ENCODE measurements at places on chromosomes 2 and 18.
A peak's percentile ranks its signal among the peaks of the same experiment; 100 is the strongest.

DNA sequence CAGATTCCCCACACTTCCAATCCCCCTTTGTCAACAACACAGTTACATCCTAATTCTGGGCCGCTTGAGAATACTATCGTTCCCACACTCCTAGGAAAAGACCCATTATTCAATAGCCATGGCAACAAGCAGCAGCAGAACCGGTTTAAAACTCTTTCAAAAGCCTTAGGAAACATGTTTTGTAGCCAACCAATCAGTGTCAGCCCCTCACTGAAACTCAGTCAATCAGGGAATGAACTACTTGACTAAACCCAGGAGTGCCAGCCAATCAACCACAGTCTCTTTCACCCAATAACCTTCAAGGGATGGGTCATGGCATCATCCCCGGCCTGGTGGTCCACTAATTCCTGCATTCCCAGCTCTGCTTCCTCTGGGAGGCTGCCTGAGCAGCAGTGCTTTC lies 204.8 kb upstream of the HS6ST1 start:
- no peak for DNase-seq

GRCh38 chr2:160371251-160372009 lies 122.2 kb downstream of the RBMS1 start:
- DNase-seq = no peak

- DNase-seq = no peak
These were observed 2.2 kb downstream of the CCDC102B start for GRCh38 chr18:68800075-68800474.

DNA sequence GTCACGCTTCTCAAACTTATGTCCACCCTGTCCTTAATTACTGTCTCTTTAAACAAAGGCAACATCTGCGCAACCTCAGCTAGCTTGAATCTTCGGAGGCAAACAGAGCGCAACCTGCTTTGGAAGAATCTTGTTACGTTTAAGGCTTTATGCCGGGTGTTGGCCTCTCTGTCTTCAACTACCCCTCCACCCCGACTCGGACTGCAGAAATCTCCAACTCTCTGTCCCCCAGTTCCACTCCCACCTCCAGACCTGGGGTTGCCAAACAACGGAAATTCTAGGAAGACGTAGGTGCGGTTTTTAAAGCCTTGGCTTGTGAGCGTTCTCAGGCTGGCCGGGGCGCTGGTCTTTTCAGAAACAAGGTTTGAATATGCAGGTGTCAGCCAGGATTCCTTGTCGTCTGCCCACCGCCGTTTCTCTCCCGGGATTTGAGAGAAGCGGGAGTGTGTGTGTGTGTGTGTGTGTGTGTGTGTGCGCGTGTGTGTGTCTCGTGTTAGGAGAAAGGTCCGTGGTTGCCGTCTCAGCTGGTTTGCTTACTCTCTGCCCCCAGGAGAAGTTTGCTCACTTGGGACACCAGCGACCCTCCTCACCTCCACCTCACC lies 1.1 kb upstream of the ONECUT2 start:
- no peak for DNase-seq

GRCh38 chr2:41123341-41123740 lies 671.5 kb upstream of the SLC8A1 start:
- no peak for DNase-seq

GRCh38 chr18:50658601-50659000 lies 98.7 kb downstream of the MAPK4 start:
- no peak for DNase-seq

DNA sequence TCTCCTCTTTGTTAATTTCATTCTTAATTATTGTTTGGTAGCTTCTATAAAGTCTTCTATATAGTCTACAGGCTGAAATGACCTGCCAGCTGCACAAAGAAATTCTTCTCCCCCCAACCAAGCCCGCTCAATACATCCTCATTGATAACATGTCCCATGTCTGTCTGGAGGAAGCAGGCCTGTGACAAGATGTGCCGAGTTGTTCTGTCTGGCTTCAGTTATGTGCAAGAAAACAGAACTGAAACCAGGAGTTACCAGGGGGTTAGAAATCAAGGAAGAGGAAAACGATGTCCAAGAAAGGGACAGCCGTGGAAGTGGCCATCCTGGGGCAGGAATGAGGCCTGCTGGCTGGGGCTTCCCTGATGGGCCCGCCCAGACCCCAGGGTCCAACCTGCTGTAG lies 57.6 kb downstream of the MTCL1 start:
- DNase-seq = no peak

- DNase-seq = no peak
These were observed 678.7 kb downstream of the EPHA4 start for GRCh38 chr2:220893411-220893810.

DNA sequence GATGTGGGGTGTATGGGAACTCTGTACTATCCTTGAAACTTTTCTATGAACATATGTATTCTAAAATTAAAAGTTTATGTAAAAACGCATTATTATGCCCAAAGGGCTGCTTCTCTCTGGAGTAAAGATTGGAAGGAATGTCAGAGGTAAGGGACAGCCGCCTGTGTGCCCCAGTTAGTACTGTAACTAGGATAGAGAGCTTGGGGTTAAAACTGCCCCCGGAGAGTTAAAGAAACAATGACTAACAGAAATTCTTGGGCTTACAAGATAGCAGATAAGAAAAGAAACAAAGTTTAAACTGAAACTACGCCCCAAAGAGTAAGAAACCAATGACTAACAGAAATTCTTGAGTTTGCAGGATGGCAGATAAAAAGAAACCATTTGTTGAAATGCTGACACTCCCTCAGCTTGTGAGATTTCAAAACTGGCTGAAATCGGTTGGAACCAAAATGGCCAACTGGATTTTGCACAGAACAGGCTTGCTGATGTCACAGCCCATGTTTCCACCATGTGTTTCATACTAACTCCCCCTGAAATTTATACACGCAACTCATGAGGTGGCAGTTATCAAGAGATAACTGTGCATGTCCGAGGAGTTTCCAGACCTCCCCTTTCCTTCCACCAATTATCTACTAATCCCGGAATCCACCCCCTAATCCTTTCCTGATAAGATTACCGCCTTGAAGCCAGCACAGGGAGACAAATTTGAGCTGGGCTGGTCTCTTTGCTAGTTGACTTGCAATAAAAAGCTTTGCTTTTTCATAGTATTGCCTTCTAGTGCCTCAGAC lies 8.7 kb upstream of the TXNDC2 start:
- DNase-seq = peak; percentile 63

GRCh38 chr18:6284761-6285160 lies 129.9 kb downstream of the L3MBTL4 start:
- DNase-seq = no peak

GRCh38 chr2:82340578-82341053 lies 2036.1 kb upstream of the LRRTM1 start:
- DNase-seq = no peak

DNA sequence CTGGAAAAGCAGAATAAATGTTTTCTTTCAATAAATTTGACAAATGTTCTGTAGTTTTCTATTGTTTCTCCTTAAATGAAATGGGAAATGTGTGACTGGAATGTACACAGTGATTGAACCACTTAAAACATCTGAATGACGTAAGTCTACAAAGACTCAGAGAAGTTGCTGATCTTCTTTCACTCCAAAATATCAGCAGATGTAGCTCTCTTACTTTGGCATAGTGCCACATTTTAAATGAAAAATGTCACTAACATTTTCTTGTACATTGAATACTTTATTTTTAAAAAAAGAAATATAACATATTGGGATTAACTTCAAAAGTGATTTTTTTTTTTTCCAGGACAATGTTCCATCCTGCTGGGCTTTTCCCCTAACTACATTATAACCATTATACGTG lies 565.6 kb downstream of the TMEM182 start:
- no peak for DNase-seq

Measured in hepatic stellate cell (primary cell).